NCI-H1417 treated with DMSO at 0.1 percent for 48 hours (cell line): ENCODE measurements at places on chromosomes 4 and X.

DNA sequence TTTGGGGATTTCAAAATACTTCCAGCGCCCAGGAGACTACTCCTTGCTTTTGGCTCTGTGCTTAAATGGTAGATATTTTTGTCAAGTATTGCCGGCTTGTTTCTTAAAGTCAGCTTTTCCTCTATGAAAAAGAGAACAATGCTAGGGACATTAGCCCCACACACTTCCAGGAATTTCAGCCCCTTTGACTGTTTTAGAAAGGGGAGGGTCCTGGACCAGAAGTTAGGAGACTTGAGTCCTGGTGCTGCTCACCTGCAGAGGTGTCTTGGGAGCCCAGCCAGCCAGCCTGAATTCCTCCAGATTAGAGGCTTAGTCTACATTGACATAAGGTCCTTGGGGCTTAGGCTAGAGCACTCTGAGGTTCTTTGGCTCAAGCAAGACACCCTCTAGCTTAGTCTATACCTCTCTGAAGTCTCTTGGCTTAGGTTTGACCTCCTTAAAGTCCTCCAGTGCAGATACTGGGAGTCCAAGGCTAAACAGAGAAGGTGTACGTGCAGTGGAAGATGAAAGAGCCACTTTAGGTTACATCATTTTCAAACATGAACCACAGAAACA is 1.6 kb upstream of the SETD7 start:
- DNase-seq = no peak

- no peak for DNase-seq
Measured at GRCh38 chrX:123206176-123206575, 22.1 kb downstream of the GRIA3 start.

DNA sequence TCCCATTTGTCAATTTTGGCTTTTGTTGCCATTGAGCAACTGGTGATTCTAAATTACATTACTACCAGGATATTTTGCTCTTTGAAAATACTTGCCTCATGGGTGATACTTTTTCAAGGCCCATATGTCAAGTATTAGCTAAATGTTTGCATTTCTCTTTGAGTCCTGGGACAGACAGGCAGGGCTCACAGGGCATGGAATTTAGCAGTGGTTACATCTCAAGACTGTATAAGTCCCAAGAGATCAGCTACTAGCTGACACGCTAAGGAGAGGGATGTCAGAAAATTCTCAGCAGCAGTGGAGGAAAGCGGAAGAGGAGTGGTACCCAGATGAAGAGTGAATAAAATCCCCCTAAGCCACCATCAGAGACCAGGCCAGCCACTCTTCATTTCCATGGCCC is 224.9 kb downstream of the FRMPD4 start:
- no peak for DNase-seq

GRCh38 chr4:46656071-46656470 is 253.0 kb downstream of the COX7B2 start:
- DNase-seq = no peak

DNA sequence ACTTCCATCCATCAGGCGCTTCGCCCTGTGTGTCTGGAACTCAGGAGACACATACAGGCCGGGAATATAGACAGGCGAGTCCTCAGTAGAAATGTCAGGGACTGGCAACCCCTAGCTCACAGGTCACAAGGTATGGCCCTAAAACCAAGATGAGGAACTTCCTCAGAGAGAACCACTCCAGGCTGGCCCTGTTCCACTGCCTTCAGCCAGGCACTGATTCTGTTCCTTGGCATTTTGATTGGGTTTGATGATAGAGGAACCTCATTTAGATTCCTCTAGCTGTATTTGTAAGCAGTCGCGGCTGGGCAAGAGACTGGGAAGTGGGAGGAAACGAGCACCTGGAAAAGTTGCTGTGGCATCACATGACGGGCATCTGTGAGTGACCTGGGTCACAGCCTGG is 8.1 kb downstream of the HPSE start:
- no peak for DNase-seq

- no peak for DNase-seq
Measured at GRCh38 chrX:133813971-133814370, 171.4 kb downstream of the GPC3 start.

DNA sequence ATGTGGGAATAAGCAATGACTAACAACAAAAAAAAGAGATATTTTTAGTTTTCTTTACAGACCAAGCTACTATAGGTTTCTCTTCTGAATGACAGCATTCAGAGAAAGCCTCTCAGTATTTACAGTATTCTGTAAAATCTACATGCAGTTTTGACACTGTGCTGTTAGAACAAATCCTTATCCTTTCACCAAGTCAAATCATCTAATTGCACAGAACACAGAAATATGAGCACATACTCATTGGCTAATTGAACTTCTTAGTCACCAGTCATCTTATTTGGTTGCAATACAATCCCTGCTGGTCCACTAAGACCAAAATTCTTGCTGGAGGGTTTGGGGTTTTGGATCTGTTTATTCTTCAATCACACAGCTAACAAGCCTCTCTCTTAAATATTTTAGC is 5.7 kb downstream of the ACOT9 start:
- DNase-seq = no peak

GRCh38 chr4:3709846-3710441 is 56.2 kb upstream of the ADRA2C start:
- no peak for DNase-seq

DNA sequence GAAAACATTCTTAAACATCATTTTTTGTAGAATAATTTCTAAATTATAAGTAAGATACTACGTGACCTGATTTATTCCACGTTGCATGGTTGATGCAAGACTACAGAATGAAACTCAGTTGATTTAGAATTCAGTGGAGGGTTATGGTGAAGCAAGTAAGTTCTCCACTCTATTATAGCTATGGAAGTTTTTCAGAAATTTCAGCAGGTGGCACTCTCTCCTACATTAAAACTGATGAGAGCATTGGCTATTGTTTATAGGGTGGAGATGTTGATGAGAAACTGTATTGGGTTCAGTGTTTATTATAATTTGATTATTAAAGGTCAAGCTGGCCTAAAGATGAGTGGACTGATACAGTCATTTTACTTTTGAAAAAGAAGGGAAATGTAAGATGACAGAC is 88.0 kb downstream of the FNIP2 start:
- DNase-seq = peak; percentile 15

GRCh38 chr4:153151535-153152455 is 52.4 kb upstream of the TRIM2 start:
- DNase-seq = peak; percentile 65

DNA sequence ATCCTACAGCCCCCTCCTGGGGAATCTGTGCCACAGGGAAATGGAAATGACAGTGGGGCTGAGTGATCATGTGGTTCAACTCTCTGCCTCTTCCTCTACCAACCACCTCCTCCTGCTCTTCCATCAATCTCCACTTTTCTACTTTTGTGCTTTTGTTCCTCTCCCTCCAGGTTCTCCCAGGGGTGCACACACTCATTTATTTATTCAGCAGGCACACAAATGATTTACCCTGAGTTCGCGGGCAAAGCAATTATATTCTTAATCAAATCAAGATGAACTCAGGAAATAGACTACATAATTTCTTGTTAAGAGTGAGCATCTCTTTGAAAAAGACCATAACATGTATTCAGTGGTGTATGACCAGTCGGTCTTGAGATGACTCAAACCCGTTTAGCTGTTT is 69.2 kb downstream of the VCX3A start:
- DNase-seq = no peak

DNA sequence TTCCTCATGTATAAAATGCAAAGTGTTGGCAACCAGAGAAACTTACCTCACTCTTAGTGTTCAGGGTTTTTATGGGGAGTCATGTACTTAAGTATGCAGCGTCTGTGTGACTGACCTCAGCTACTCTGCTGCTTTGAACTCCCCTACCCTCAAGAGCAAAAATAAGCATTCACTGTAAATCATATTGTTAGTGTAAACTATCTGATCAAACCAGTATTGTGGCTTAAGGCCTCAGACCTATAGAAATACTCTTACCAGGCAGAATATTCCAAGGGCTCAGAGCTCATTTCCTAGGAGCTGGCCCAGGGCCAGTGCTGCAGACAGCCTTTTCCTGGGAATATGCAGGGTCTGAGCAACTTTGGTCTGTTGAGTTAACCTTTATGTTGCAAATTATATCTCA is 453.1 kb downstream of the CCSER1 start:
- no peak for DNase-seq

DNA sequence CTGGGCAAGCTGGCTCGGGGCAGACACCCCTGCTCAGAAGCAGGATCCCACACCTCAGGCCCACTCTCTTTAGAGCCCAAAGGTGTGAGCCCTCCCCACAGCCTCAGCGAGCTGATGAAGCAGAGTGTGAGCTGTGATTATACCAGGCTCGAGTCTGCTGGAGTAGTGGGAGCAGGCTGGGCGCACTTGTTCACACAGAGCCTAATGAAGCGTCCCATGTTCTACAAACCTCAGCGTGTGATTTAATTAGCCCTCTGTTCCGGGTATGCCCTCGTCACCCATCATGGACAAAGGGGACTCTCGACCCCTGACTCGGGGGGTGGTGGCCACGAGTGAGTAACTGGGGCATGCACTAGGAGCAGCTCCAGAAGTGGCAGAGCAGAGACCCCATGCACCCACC is 62.3 kb downstream of the PPP2R2C start:
- DNase-seq = no peak

GRCh38 chr4:152605641-152606335 is 69.9 kb upstream of the FBXW7 start:
- no peak for DNase-seq

- DNase-seq = no peak
Measured at GRCh38 chr4:132493476-132493875, 655.6 kb upstream of the PCDH10 start.

DNA sequence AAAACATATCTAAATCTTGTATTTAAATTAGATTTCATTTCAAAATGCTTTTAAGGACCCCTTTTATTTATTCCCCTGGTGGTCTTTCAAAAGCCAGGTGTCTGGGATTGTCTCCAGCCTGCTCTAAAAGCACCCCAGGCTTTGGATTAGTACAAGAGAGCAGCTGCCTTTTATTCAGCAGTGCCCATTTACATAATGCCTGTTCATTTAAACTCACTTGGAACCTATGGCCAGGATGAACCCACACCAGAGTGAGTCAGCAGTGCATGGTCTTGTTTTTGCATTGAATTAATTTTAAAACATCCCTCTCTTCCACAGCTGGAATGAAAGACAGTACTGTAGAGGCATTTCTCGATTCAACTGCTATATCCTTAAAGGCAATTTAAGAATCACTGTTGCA is 64.1 kb upstream of the TENM3 start:
- no peak for DNase-seq

- DNase-seq = peak; percentile 49
Measured at GRCh38 chrX:119790977-119791436, 423 bp downstream of the RPL39 start.

GRCh38 chrX:150544222-150544787 is 24.1 kb upstream of the MTM1 start:
- no peak for DNase-seq

DNA sequence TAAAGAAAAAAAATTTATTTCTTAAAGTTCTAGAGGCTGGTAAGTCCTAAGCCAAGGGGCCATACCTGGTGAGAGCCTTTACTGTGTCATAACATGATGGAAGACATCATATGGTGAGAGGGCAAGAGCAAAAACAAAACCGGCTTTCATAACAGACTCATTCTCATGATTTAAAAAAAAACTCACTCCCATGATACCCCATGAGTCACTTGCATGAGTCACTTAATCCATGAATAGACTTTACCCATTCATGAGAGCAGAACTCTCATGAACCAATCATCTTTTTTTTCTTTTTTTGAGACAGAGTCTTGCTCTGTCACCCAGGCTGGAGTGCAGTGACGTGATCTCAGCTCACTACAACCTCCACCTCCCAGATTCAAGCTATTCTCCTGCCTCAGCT is 369.7 kb upstream of the DIAPH2 start:
- no peak for DNase-seq

GRCh38 chr4:113212613-113213012 is 163.2 kb downstream of the ANK2 start:
- no peak for DNase-seq

- no peak for DNase-seq
Measured at GRCh38 chr4:121070274-121070673, 2.1 kb downstream of the NDNF start.

DNA sequence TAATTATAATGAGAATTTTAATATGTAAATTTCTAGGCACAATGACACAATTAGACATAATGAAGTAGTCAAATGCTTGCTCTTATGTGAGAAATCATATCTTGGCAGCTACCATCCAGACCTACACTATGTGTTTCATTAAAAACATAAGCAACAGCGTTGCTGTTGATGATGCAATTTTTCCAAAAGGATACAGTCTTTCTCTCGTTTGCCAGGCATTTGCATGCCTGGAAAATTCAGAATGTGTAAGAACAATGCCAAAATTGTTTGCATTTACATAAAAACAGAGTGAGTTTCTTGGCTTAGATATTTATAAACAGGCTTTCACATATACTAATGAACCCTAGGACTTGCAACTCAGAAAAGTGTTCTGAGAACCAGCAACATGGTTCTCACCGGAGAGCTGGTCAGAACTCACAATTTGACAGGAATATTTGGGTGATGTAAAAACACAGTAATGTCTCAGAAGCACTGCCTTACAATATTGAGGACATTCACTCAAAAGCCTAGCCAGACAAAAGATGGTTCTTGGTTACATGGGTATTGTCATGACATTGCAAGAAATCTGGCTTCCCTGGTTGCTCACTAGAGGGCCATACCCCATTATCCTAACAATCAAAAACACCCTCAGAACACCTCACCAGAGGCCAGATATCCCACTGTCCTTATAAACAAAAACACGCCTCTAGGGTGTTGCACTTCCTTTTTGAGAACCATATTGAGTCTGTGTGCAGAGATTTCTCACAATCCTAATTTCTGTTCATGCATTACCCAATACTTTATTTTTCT is 1029.0 kb upstream of the AGA start:
- no peak for DNase-seq

DNA sequence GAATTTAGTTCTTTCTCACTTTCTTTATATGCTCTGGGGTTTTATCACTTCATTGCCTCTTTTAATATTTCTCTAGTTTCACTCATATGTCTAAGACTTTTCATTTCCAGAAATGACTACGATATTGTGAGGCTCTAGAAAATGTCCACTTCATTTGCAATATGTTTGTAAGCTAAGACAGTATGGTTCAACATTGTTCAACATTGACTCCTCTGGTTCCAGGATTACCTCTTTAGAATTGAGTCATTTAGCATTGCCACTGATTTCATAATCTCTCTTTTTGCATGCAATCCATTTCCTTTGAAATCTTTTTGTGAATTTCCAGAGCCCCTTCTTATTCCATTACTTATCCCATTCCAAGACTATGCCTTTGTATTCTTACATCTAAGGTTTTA is 32.3 kb downstream of the BBS12 start:
- no peak for DNase-seq

- DNase-seq = no peak
Measured at GRCh38 chr4:53497487-53498244, 93.6 kb downstream of the LNX1 start.
